K562 (cell line): ENCODE measurements at places on chromosomes 12 and 14. TPM values are rescaled to one million over a fixed set of nuclear protein-coding genes. Genes with fewer than 3 reads are reported as not detected.
A peak's percentile ranks its signal among the peaks of the same experiment; 100 is the strongest.

DNA sequence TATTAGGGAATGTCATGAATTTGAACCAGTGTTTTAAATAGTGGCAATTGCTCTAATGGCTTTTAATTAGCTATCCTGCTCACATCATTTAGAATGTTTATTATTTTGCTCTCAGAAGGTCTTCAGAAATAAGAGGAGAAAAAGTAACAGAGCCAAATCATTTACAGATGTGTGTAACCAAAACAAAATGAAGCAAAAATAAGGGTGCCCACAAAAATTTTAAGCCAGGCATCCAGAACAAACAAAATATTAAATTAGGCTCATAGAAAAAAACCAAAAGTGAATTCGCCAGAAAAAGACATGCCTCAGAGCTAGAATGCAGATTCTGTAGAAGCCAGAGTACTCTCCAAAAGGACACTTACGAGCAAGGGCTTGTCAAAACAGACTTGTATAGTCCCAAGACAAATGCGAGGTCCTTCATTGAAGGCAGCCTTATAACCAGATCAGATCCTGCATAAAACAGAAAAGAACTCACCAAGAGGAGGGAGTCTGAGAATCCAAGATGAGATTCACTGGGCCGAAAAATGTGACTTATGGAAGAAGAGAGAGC lies 20.2 kb upstream of the SERPINA1 start:
- DNase-seq = no peak

DNA sequence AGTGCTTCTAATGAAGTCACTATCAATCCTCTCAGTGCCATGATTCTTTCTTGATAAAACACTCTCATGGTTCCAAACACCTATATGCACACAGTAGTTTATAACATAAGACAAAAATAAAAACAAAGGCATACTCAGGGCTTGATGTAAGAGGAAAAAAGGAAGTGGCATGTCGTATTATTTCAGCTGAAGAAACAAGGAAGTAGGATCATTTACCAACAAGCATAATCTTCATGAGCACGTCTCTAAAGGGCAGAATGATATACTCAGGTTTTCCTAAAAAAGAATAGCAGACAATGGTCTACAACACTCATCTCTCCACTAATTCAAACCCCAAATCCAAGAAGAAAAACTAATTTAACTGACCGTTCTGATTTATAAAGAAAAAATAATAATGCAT lies 33.9 kb downstream of the NUMB start:
- no peak for DNase-seq

DNA sequence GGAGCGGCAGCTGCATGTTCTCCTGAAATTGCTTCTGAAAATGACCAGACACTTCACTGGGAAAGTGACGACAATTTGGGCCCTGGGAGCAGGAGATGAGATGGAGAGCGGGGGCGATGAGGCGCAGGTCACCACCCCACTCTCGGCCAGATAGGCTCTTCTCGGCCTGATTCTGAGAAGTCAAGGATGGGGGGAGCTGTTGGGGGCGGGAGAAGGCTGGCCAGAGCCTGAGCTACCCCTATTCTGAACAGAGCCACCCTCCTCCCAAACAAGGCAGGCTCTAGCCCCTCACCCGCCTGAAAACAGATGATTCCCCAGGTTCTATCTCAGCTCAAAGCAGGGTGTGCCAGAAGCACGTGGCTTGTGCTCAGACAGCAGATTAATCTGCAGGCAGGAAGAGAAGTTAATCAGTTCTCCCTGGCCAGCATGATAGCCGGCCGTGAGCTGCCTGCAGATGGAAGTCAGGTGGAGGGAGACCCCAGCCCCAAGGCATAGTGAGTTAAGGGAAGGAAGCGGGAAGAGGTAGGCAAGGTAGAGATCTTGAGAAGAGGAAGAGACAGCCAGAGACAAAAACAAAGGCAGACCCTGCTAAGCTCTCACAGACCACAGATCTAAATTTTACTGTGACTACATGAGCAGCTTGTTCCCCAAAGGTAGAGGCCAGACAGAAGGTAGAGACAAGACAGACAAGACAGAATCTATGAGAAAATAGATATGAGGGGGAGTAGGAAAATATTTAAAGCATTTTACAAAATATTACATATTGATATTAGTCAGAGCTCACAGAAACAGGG lies 10.9 kb upstream of the TAC3 start:
- peak; percentile 71 for DNase-seq

The IL26 gene
- total RNA-seq = not detected in 2 replicates

DNA sequence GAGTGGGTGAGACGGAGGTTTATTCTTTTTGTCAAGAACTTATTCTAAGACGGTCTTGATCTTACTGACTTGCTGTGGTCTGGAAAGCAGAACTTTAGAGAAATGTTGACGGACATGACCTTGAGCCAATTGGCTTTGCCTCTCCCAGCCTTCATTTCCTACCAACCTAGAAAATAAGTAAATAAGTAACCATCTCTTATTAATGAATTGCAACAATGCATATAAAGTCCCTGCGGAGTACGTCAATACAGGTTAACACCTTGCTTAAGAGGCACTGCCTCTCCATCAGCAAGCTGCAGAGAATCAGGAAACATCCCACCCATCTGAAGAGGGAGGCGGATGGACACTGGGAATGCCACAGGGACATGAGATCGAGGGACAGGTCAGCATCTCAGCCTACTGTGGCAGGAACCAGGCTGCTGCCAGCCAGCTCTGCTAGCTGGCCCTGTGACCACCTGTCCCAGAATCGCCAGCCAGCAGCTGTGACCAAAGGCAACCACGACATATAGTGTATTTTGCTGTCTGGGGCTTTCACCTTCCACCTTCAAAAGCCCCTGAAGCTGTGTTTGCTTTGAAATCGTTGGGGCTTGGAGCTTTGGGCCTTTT lies 208.3 kb downstream of the BCL11B start:
- no peak for DNase-seq

GRCh38 chr12:91140026-91140931 lies 29.0 kb upstream of the LUM start:
- DNase-seq = no peak

- DNase-seq = no peak
Observed at GRCh38 chr14:93230539-93230938, 23.5 kb downstream of the UBR7 start.

- DNase-seq = no peak
Observed at GRCh38 chr12:43108656-43109055, 443.3 kb downstream of the ADAMTS20 start.

The MAGOHB gene
- 55.4 and 62.3 TPM in 2 replicates for total RNA-seq

- DNase-seq = peak; percentile 32
Observed at GRCh38 chr14:68851078-68851477, 58.2 kb upstream of the ZFP36L1 start.

DNA sequence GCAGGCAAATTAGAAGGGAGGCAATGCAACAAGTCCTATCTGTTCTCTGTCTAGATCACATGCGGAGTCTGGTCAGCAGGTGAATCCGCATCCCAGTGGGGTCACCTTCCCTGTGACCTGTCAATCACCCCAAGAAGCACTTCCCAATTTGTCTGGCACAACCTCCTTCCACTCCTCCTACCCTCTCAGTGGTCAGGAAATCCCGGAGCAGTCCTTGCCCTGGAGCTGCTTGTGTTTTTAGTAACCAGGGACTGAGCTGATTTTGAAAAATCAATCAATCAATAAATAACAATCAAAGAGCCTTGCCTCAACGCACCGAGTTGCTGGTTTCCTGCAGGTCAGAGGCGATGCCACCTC lies 572 bp upstream of the ACSS3 start:
- no peak for DNase-seq

- no peak for DNase-seq
Observed at GRCh38 chr12:20232931-20233675, 135.2 kb upstream of the PDE3A start.

GRCh38 chr14:50301914-50302313 lies 10.1 kb downstream of the L2HGDH start:
- no peak for DNase-seq

The TOMM20L gene
- not detected in 2 replicates for total RNA-seq

- no peak for DNase-seq
Observed at GRCh38 chr14:74685056-74685455, 27.8 kb downstream of the AREL1 start.

The ABCC9 gene
- total RNA-seq = 0.11 and 0.40 TPM in 2 replicates

DNA sequence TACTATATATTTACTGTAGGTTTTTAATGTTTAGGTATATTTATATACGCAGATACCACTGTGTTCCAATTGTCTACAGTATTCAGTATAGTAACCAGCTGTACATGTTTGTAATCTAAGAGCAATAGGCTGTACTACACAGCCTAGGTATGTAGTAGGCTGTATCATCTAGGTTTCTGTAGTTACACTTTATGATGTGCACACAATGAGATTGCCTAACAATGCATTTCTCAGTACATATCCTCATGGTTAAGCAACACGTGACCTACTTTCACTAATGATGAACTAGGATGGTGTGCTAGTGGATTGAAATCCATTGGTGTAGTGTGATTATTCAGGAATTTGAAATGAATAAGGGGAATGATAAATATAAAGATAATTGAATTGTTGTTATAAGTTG lies 77.7 kb downstream of the ETNK1 start:
- DNase-seq = no peak

DNA sequence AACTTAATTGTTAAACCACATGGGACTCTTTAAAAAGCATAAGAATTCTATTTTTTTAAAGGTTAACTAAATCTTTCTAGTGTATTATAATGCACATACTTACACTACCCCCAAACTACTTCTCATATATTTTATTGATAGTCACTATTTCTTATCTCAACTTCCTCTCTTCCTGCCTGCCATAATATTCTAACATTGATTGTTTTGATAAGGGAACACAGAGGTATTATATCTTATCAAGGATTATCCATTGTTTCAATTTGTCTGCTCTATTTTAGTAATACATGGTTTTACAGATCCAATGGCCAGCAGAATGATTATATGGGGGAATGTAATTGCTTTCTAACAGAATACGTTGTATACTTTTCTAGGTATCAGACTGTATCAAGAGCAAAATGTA lies 98.9 kb downstream of the EPS8 start:
- no peak for DNase-seq

The VWF gene
- total RNA-seq = 0.40 and 0.53 TPM in 2 replicates

GRCh38 chr14:38217553-38217952 lies 9.8 kb downstream of the SSTR1 start:
- DNase-seq = no peak

DNA sequence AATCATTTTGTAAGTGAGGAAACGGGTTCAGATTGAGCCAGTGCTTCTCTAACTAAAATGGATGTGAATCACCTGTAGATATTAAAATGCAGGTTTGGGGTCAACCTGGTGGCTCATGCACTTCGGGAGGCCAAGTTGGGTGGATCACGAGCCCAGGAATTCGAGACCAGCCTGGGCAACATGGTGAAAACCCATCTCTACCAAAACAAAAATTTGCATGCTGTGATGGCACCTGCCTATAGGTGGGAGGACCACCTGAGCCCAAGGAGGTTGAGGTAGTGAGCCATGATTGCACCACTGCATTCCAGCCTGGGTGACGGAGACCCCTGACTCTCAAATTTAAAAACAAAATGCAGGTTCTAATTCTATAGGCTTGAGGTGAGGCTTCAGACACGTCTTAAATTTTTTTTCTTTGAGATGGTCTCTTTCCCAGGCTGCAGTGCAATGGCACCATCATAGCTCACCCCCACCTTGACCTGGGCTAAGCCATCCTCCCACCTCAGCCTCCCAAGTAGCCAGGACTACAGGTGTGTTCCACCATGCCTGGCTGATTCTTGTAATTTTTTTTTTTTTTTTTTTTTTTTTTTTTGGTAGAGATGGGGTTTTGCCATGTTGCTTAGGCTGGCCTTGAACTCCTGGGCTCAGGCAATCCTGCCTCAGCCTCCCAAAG lies 9.0 kb downstream of the TUBA1C start:
- no peak for DNase-seq

- DNase-seq = no peak
Observed at GRCh38 chr14:55084401-55085059, 33.1 kb downstream of the MAPK1IP1L start.

- DNase-seq = no peak
Observed at GRCh38 chr12:93514853-93515252, 47.5 kb downstream of the MRPL42 start.

DNA sequence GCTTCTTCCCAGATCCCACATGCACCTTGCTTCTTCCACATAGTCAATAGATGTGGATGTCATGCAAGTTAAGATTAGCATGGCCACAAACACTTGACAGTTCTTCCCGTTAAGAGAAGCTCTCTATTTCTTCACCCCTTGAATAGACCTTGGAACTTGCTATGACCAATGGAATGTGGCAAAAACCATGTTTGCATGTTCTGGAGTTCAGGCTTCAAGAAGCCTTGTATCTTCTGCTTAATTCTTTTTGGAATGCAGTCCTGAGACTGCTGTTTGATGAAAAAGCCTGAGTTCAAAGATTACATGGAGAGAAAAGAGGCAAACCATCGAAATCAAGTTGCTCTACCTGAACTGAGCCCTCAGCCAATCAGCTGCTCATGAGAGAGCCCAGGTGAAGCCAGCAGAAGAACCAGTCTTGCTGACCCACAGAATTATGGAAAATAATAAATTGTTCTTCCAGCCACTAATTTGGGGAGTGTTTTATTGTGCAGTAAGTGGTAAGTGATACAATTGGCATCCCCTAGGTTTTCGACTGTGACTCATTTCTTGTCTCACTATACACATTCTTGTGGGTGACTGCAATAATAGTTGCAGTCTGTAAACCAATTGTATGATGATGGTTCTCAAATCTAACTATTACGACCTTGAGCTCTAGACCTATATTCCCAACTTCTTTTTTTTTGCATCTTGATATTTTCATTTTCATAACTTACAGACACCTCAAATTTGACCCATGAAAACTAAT lies 12.6 kb downstream of the RASSF9 start:
- no peak for DNase-seq

DNA sequence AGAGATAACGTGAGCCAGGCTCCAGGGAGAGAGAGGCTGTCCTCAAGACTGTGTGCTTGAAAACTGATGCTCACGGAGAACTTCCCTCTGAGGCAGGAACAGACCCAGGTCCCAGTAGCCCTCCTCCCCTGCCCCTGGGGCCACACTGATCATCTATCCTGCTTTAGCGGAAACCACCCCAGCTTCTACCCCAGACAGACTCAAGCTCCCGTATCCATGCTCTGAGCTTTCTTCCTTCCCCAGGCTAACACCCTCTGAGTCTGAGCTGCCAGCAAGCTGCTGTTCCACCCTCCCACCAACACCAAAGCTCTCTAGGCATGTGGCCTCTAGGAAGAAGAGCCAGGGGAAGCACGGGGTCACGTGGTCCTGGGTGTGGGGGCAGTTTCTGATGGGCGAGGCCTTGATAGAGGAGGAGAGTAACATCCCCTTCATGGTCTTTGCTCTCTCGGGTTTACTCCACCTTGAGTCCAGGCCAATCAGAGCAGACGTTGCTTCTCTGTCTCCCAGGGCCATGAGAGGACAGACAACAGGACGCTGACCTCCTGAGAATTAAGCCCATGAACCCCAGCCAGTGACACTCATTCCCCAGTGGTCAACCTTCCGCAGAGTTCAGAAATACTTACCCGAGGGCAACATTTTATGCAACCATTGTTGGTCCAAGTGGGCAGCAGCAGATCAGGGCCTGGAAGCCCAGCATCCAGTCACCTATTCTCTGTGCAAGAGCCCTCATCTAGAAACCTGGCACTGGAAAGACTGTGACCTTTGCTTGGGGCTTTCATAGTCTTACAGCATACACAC lies 1.4 kb downstream of the PCK2 start:
- peak; percentile 91 for DNase-seq
